ENCODE measurements at places on chromosomes 1 and 21.

- DNase-seq = no peak
These were observed 16.6 kb downstream of the C21orf91 start for GRCh38 chr21:17802572-17802971.

- no peak for DNase-seq
These were observed 57.5 kb downstream of the ERG start for GRCh38 chr21:38440746-38441145.

GRCh38 chr1:21028520-21029145, 148.1 kb downstream of the EIF4G3 start:
- no peak for DNase-seq

DNA sequence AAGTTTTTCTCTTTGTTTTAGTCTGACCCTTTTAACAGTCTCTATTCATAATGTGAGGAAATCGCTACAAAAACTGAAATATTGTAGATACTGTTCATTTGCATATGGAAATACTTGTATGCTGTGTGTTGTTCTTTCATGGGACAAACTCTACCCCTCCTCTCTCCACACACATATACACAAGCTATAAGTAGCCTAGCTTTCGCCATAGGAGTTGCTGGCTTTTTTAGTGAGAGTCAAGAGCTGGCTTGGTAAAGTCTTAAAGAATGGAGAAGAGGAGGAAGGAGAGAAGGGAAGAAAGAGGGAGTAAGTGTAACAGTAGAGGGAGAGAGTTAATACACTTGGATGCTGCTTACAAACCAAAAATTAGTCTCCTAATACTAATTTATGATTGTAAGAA, 115.6 kb downstream of the RABGAP1L start:
- no peak for DNase-seq

- no peak for DNase-seq
These were observed 28.2 kb downstream of the STPG1 start for GRCh38 chr1:24385160-24385940.

GRCh38 chr1:119108988-119109387, 31.5 kb downstream of the WARS2 start:
- DNase-seq = no peak

- DNase-seq = no peak
These were observed 44.1 kb upstream of the TSPAN2 start for GRCh38 chr1:115133440-115133839.

DNA sequence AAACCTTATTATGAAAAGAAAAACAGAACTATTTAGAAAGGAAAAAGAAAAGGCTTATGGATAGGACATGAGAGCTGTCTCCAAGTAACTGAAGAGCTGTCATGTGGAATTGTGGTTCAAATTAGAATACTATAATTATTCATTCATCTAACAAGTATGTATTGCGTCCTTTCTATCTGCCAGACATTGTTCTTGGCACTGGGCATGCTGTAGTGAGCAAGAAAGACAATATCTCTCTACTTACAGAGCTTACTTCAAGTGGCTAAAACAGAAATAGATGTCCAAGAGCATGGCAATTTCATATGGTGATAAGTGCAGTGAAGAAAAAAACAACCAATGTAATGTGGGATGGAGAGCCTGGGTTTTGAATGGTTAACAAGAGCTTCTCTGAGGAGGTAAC, 413.0 kb downstream of the DPYD start:
- DNase-seq = no peak

GRCh38 chr21:34707876-34708325, 39.1 kb downstream of the CLIC6 start:
- DNase-seq = no peak

DNA sequence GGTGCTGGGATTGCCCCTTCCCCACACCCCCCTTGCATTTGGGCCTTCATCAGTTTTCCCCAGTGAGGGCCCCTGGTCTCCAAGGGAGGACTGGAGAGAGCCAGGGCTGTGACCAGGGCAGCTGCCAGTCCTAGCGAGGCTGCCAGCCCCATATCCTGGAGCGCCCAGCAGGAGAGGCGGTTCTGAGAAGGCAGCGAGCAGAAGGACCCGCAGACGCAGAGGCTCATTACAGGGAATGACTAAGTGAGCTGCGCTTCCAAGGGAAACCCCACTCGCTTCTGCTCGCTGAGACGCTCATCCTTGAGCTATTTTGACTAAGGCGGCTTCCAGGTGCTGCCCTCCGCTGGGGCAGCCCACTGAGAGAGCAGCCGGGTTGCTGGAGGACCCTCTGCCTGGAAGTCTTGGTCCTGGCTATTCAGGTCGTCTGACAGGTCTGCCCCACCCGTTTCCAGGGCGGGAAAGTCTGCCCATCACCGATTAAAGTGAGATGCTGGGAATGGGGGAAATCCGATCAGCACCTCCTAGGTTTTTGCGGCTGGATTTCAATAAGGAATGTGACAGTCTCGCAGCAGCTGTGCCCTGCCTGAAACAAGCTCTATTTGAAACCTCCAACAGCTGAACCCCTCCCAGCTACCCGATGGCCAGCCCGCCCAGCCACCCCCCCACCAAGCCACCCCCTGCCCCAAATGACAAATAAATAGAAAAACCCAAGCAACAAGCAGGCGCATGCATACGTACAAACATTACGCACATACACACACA, 2.8 kb downstream of the KCNN3 start:
- DNase-seq = no peak

DNA sequence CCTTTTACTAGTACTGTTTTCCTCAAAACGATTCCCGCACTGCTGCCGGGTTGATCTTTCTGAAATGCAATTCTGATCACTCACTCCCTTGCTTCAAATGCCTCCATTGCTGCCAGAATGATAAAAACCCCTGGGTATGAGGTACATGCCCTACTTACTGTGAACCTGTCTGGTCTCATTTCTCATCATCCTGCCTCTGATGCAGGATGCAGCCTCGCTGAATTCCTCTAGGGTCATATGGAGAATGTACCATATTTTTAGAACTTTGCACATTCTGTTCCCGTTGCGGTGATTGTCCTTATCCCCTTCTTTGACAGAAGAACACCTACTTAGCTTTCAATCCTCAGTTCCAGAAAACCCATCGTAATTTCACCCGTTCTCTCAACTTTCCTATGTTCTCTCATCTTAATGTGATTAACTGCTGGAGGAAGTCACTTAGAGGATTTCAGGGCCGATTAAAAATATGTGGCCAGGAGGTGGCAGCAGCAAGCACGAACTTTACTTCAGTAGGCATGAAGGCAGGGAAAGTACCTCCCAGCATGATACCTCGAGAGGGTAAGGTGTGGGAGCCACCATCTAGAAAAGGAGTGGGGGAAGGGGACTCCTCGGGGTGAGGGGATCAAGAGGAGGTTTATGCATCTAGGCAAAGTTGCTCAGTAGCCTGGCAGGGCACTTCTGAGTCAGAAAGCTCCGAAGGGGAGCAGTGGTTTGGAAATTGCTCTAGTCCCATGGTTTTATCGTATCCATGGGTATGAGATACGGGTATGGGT, 361.5 kb upstream of the ZP4 start:
- DNase-seq = no peak

DNA sequence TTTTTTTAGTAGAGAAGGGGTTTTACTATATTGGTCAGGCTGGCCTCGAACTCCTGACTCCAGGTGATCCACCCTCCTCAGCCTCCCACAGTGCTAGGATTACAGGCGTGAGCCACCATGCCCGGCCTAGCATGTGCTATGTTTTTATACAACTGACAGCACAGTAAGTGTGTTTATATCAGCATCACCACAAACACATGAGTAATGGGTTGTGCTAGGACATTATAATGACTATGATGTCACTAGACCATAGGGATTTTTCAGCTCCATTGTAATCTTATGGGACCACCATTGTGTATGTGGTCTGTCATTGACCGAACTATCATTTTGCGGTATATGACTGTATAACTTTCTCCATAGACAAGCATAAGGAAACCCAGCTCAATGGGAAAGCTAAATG, 6.3 kb downstream of the LEFTY2 start:
- DNase-seq = no peak

DNA sequence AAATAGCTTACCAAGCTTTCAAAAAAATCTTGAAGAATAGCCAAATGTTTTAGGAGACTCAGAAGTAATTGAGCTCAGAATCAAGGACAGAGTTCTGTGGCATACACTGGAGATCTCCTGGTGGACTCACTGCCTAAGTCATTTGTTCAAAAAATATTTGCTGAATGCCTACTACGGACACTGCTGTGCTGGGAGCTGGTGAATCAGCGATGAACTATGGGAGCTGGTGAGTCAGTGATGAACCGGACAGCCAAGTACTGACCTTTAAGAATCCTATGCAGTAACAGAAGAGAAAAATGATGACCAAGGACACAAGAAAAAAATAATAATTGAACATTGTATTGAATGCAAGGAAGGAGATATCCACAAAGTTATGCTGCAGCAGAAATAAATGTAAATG, 717.9 kb upstream of the CXADR start:
- DNase-seq = no peak

DNA sequence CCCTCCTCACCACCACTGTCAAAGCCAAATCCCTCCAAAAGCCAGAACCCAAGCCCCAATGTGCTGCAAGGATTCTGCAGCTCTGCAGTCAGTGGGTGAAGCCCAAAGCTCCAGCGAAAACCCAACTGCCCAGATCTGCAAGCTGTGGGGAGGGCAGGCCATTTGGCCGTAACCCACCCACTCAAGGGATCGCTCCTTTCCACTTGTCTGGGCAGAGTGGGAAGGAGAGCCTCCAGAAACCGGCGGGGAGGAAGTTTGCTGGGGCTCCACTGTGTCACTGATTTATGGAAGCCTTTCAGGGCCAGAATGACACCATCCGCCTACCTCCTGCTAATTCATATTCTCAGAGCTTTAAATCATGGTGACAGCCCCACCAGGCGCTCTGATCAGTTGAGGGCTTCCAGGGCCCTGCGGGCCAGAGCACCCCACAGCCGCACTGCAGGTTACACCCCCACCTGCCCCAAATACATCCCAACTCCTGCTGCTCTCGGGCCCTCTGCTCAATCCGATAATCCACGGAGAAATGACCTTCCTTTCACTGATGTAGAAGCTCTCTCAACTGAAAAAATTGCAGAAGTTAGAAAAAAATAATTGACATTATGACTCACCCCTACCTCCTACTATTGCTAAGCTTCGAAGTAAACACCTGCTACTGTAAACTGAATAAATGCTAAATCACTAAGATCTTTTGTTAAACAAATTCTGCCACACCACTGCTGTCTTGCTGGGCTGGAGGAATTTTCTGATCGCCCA, 40.6 kb upstream of the RAB4A start:
- DNase-seq = no peak

- DNase-seq = no peak
These were observed 157.7 kb downstream of the ROR1 start for GRCh38 chr1:63931468-63931867.

DNA sequence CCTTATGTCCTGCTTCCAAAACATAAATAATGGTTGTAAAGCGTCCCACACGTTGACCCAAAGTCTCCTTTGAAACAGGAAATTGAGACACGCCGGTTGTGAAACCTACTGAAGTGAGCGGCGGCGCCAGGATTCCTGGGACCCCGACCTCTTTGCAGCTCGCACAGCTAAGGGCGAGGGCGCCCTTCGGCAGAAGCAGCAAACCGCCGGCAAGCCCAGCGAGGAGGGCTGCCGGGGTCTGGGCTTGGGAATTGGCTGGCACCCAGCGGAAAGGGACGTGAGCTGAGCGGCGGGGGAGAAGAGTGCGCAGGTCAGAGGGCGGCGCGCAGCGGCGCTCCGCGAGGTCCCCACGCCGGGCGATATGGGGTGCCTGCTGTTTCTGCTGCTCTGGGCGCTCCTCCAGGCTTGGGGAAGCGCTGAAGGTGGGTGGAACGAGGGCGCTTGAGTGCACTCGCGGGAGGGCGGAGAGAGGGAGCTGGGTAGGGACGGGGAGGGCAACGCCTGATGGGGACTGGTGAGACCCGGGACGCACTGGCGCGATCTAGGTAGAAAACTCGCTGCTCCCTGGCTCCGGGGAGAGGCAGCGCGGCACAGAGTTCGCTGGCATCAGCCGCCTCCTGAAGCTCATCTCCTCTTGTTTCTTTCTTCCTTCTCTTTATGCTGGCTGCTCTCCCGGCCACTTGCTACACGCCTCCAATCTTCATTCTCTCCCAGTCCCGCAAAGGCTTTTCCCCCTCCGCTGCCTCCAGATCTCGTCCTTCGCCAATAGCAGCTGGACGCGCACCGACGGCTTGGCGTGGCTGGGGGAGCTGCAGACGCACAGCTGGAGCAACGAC, at the start of gene CD1D:
Gene CD1D, plus strand, starts transcription at position 155 of the 836 bp plus-strand sequence. Its CDS starts 207 bp downstream, at position 362.
- no peak for DNase-seq

DNA sequence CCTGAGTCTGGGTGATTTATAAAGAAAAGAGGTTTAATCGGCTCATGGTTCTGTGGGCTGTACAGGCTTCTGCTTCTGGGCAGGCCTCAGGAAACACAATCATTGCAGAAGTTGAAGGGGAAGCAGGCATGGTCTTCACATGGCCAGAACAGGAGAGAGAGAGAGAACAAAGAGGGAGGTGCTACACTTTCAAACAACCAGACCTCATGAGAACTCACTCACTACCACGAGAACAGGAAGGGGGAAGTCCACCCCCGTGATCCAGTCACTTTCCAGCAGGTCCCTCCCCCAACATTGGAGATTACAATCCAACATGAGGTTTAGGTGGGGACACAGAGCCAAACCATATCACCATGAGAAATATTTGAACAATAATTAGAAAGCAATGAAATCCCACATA, 222.9 kb downstream of the FAM72C start:
- no peak for DNase-seq

DNA sequence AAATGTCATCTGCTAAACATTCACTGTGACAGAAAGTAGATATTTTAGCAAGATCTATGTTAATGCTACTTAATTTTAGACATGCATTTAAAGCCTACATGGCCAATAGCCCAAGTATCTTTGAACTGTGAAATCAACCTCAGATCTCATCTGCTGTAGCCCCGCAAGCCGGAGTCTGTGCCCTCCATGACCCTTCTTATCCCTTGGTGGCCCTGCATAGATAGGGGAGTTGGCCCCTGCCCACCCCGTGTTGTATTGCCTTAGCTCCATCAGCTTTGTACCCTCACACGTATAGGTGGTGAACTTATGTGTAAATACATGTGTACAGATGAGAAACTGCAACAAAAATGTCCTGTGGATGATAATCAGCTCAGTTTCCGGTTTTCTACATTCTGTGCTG, 18.5 kb downstream of the ATP5PO start:
- no peak for DNase-seq

DNA sequence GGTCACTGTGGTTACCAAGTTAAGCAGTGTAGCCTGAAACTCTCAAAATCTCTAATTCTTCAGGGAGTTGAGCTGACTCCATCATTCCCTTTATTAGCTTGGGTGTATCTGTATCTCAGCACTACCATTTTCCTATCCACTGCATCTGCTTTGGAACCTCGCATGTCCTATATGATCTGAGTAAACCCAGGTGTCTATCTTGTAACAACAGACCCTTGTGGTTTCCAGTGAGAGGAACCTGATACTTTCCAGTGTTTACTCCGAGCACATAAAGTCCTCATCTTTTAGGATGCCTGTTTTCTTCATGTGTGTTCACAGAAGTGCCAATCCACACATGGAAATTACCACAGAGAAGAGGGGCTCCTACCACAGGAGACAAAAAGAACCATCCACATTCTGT, 650.4 kb downstream of the LMO4 start:
- no peak for DNase-seq

DNA sequence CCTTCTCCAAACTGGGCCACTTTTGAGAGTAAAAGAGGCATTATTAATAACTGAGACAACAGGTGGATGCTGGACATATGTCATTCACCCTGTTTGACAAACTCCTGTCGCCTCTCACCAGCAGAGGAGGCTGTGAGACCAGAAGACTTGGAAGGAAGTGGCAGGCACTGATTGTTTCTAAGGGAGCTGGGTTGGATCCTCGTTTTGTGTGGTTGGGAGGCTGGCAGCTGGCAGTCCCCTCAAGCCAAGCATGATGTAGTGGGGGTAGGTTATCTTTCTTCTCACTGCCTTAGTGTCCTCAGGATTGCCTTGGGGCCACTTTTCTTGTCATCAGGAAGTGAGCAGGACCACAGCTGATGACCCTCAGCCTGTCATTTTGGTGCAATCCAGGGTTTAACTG, 86.5 kb upstream of the KCNJ15 start:
- no peak for DNase-seq

Data from stimulated activated CD4-positive, alpha-beta T cell treated with anti-CD3 and anti-CD28 coated beads, Interleukin-2, amount 100 ng/mL, for 4 hours (primary cell).